ENCODE measurements at places on chromosomes 16 and 17.

GRCh38 chr17:3469529-3469928 is 2.1 kb downstream of the SPATA22 start:
- no peak for DNase-seq

- peak; percentile 12 for DNase-seq
These were observed 153.2 kb upstream of the MON1B start for GRCh38 chr16:77037696-77038347.

DNA sequence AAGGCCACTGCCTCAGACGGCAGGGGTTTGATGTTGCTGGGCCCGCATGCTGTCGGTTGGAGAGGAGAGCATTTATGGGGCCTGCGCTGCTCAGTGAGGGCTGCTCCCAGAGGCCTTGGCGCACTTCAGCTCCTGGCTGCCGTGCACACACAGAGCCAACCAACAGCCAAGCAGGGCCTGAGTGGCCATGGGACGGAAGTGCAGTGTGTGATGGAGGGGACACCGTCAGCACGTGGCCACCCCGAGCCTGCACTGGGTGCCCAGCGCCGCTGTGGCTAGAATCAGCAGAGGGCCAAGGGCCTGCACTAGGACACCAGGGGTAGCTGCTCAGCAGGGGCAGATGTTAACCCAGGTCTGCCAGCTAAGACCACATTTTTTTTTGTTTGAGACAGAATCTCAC is 21.8 kb downstream of the KLHL36 start:
- DNase-seq: no peak

DNA sequence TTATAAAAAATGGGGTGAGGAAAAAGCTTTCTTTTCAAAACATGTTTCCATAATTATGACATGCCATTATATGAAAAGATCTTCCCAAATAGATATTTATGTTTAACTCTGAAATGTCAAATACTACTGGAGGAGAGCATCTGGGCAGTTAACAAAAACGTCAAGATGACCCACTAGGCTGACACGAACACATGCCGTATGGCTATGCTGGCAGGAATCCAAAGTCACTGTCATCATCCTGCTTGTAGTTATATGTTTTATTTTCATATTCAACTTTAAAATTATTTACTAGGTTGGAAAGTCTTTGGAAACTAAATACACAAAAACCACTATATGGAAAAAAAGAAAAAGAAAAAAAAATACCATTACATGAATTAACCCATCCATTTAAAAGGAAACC is 27.3 kb downstream of the ANKFY1 start:
- no peak for DNase-seq

- no peak for DNase-seq
These were observed 4.8 kb downstream of the HGS start for GRCh38 chr17:81688616-81689015.

GRCh38 chr16:55390630-55391237 is 66.7 kb downstream of the IRX6 start:
- no peak for DNase-seq

GRCh38 chr17:68238871-68239253 is 9.0 kb upstream of the AMZ2 start:
- DNase-seq: no peak

DNA sequence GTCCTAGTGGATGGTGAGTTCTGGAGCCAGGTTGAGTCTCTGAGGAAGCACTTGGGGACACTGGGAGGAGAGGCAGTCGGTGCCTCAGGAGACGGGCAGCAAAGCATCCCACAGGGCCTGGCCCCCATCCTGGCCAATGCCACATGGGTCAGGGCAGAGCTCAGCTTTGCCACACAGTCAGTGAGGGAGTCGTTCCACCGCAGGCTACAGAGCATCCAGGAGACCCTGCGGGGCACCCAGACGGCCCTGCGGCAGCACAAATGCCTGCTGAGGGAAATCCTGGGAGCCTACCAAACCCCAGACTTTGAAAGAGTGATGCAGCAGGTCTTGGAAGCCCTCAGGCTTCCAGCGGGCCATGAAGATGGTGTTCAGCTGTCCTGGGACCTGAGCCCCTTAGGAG is 39.7 kb downstream of the PLD6 start:
- DNase-seq: no peak

- DNase-seq: no peak
These were observed 6.8 kb downstream of the NAE1 start for GRCh38 chr16:66824006-66824405.

- DNase-seq: peak; percentile 94
These were observed 15.1 kb downstream of the SAMD14 start for GRCh38 chr17:50114849-50115357.

DNA sequence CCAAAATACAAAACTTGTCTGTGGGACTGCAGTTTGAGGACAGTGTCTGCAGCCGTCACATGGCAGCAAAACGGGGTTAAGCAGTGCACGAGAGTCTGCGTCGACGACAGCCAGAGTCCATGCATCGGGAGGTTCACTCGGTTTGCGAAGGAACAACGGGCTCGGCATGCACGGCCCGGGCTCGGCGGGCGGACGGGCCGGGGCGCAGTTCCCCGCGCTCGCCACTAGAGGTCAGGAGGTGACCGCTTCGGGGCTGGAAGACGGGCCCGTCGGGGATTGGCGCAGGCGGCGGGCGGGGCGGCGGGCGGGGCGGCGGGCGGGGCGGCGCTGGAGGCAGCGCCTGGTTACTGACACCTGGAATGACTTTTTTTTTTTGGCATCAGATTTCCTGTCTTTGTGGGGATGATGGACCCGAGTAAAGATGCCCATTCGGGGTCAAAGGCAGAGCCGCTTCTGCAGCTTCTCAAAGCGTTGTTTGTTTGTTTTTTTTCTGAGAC is 6.5 kb downstream of the SCGB1C2 start:
- DNase-seq: peak; percentile 82

DNA sequence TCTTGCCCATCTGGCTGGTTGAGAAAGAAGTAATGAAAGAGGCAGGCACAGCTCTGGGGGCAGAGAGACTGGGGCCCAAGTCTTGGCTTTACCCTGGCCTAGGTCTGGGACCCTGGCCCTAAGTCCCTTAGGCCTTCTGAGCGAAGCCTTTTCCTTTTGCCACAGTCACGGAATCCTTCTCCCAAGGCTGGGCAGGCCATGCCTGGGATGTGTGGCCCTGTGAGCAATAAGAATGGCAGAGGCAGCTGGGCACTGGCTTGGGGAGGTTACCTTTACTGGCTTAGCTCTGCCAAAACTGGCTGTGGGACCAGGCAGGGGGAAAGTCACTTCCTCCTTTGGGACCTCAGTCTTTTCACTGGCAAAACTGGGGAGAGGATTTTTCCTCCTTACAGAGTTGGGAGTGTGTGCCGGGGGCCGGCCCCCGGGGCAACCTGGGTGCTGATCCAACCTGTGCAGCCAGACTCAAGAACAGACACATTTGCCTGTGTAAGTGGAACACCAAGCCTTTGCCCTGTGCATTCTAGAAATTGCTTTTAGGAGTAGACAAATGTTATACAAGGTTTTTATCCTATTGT is 12.9 kb downstream of the FOXF1 start:
- DNase-seq: no peak

- DNase-seq: no peak
These were observed 14.3 kb downstream of the GLYR1 start for GRCh38 chr16:4832698-4833343.

- DNase-seq: no peak
These were observed 37.3 kb upstream of the MMD start for GRCh38 chr17:55458978-55459377.

DNA sequence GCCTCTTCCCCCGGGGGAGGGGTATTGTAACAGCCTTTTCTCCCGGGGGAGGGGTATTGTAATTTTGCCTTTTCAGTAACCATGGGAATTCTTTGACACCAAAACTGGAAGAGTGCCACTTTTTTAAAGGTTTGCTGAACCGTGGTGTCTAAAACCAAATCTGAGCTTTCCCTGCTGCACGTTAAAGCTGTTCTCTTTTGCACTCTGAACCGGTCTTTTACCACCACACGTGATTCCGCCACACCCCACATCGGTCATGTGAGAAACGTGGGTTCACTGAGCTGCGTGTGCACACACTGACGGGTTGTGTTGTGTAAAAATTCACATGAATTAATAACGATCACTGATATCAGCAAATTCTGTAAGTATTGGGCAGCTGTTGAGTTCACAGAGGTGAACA is 9.2 kb upstream of the ACSF3 start:
- no peak for DNase-seq

DNA sequence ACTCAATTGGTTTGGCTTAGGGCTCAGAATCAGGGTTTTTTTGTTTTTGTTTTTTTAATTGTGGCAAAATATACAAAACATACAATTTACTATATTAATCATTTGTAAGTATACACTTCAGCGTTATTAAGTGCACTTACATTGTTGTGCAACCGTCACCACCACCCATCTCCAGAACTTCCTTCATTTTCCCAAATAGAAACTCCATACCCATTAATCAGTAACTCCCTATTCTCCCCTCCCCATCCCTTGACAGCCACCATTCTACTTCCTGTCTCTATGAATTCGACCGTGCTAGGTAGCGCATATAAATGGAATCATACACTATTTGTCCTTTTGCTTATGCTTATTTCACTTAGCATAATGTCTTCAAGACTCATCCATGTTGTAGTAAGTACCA is 45.2 kb upstream of the DHX40 start:
- no peak for DNase-seq

DNA sequence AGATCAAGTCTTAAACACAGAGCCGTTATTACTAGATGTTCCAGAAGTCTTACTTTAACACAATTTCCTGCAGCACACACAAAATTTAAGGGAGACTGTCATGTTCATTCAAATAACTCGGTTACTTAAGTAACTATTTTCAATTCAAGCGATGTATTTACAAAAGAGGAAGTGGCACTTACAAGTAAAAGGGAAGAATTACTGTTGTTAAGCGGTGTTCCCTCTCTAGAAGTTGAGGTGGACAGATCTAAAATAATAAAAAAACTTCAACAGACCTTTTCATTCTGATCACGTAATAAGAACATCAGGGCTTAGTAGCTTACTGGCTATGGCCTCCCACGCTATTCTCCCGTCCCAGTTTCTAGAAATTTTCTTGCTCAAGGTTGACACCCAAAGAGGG is 26.2 kb upstream of the TXNDC11 start:
- no peak for DNase-seq

- DNase-seq: peak; percentile 13
These were observed at the start of gene SDR42E1 for GRCh38 chr16:82011199-82011641. TSS of gene SDR42E1 (minus strand) at chr16:82011470. CDS start at chr16:82000858, 10,612 bp downstream.

- no peak for DNase-seq
These were observed 63.0 kb downstream of the SLC5A11 start for GRCh38 chr16:24908716-24909115.

DNA sequence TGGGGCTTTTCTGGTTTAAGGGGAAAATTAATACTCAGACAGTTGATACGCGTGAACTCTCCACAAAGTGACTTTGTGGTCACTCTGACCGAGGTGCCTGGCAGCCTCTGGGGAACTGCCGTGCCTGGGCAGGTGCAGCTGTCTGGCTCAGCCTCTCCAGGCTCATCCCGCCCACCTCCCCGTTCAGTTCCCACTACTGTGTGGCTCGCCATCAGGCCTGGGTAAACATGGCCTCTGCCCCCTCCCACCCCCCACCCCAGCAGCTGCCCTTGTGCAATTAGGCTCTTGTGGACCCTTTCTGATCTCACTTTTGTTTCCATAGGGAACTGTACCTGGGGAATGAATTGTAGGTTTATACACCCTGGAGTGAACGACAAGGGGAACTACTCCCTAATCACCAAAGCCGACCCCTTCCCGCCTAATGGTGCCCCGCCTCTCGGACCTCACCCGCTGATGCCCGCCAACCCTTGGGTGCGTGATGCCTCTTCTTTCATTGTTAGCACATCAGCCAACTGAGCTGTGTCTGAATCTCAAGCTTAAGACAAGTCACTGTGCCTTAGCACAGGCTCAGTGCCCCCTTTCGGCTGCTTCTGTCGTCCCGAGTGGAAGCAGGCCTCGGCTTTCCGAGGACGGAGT is 27.8 kb downstream of the ZC3H18 start:
- DNase-seq: no peak

- DNase-seq: peak; percentile 46
These were observed 5.0 kb downstream of the CX3CL1 start for GRCh38 chr16:57377080-57377841.

- DNase-seq: no peak
These were observed 61.9 kb downstream of the ARHGAP17 start for GRCh38 chr16:24953306-24953705.

- no peak for DNase-seq
These were observed 26.5 kb upstream of the LASP1NB start for GRCh38 chr17:38898812-38899348.

- peak; percentile 77 for DNase-seq
These were observed 13.9 kb upstream of the KRTAP17-1 start for GRCh38 chr17:41329279-41329948.
